ENCODE measurements at places on chromosomes 11 and 22.

GRCh38 chr11:64352099-64352994 lies 6.6 kb upstream of the RPS6KA4 start:
- no peak for DNase-seq

DNA sequence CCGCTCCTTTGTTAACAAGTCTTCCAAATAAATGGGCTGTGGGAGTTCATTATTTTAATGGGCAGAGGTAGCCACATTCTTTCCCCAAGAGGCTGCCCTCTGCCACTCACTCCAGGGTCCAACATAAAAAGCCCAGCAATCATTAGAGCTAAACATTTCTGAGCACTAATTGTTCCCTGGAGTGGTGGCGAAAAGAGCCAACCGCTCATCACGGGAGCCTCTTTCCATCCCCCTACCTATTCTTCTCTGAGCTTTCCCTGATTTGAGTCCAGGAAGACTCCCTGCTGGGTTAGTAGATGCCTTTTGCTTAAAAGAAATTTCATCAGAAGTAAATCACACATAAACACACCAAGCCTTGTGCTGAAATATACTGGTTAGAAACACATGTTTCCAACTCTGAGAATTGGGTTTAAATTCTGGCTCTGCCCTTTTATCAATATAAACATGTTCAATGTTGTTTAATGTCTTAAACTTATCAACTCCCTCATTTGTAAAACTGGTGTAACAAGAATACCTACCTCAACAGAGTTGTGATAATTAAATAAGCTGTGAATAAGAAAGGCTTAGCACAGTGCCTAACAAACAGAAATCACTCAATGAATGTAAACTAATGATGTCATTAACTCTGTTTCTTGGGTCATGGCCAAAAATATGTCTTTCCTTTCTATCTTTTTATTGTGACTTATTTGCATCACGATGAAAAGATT lies at the start of gene OR5A2:
OR5A2 (minus strand) TSS at position 53 of the 707 bp plus-strand sequence. CDS start 3,460 bp downstream, outside the sequence.
- DNase-seq = no peak

DNA sequence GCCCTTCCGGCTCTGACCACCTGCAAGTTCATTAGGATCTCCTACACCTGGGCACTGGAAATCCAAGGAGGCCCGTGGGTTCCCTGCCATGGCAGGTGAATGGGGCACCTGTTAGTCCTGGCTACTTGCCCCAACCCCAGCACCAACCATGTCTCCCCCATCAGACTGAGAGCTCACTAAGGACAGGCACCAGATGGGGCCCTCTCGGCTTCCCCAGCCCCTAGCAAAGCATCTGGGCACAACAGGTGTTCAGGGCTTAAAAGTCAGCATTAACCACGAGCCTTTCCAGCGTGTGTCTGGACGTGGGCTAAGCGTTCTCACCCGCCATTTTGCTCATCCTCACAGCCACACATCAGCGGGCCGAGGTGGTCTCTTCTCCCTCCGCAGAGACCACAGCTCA lies 2.2 kb downstream of the SULT4A1 start:
- DNase-seq = no peak

- no peak for DNase-seq
Observed at GRCh38 chr11:1701091-1701807, 4.3 kb downstream of the KRTAP5-6 start.

DNA sequence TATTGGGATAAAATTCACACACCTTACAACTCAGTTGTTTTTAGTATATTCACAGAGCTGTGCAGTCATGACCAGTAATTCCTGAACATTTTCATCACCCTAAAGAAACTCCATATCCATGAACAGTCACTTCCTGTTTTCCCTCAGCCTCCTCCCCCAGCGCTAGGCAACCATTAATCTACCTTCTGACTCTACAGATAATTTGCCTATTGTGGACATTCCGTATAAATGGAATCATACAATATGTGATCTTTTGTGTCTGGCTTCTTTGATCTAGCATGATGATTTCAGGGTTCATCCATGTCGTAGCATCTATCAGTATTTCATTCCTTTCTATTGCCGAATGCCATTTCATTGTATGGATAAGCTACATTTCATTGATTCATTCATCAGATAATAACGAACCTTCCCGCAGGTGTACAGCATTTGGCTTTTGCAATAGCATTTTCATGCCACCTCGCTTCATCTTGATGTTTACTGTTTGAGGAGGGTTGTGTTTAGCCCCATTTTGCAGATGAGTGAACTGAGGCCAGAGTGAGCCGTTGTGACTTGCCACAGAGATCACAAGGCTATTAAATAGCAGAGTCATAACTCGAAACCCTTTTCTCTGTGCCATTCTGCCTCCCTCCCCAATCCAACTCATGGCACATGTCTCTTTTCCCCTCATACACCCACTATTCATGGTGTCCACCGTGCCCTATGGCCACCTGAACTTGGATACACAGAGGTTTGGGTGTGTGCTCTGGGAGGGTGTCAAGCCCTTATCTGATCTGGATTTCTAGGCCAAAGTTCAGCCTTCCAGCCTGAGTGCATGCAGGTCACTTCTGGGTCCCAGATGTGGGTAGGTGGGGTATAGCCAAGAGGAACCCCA lies 11.1 kb upstream of the MYH9 start:
- DNase-seq = no peak

DNA sequence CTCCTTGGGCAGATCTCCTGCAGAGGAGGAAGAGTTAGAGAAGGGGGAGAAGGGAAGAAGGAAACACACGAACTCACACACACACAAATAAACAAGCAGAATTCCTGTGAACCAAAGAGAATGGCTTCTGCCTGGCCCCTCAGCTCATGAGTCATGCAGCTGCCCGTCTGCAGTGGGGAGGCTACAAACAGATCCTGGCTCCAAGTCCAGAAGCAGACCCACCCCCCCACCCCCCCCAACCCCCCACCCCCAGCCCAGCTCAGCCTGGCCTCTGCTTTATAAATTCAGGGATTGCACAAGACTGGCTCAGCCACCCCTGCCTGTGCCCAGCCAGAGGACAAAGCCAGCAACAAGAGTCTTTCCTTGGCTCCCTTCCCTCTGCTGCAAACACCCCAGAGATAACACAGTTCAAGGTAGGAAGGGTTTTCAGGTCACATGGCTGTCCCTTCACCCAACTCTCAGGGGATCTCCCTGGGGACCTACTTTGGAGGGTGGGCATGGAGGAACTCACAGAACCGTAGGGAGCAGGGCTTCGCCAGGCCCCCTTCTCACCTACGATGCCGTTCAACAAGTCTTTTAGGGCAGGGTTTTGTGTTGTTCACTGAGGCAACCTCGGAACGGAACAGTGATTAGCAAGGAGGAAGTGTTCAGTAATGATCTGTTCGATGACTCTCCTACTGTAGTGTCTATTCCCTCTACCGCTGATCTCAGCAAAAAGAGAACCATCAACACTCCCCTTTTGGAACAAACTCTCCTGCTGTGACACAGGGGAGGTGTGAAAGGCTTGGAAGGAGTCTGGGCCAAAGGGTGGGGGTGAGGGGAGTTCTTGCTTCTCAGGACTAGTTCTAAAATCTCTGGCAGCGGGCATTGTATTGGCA lies 35.5 kb downstream of the RPL27A start:
- DNase-seq = no peak

- no peak for DNase-seq
Observed at GRCh38 chr11:95984072-95984471, 60.2 kb upstream of the MTMR2 start.
